Placental epithelial cell (primary cell): ENCODE measurements at places on chromosomes 16 and 17. TPM values are rescaled to one million over a fixed set of nuclear protein-coding genes. Genes with fewer than 3 reads are reported as not detected.

Gene ST6GALNAC1
- 0.79 and 1.3 TPM in 2 replicates for total RNA-seq

Gene KRT36
- not detected in 2 replicates for total RNA-seq

Gene CMTM1
- 2.1 and 6.7 TPM in 2 replicates for total RNA-seq

Gene NT5M
- total RNA-seq, result 1.3 and 2.4 TPM in 2 replicates

Gene HASPIN
- total RNA-seq, result 3.1 and 3.4 TPM in 2 replicates

Gene FAM83G
- total RNA-seq, result 19.2 and 39.8 TPM in 2 replicates

Gene FOXO3B
- 9.0 and 10.6 TPM in 2 replicates for total RNA-seq

Gene PRR15L
- 0.39 TPM in 1 of 2 replicates, not detected in the other for total RNA-seq

Gene HOXB2
- total RNA-seq, result 7.8 and 9.8 TPM in 2 replicates

Gene IL34
- total RNA-seq, result 2.0 TPM in 1 of 2 replicates, not detected in the other

Gene TP53TG3B
- total RNA-seq, result not detected in 2 replicates

Gene KRTAP9-8
- not detected in 2 replicates for total RNA-seq

Gene SMTNL2
- total RNA-seq, result 18.3 and 33.8 TPM in 2 replicates

Gene ARMC5
- total RNA-seq, result 16.5 and 19.6 TPM in 2 replicates

Gene PLD6
- 0.39 and 1.6 TPM in 2 replicates for total RNA-seq

Gene KRT31
- total RNA-seq, result not detected in 2 replicates

Gene HOXB8
- not detected in 2 replicates for total RNA-seq

Gene C16orf74
- 11.8 and 29.0 TPM in 2 replicates for total RNA-seq

Gene CLEC18A
- total RNA-seq, result 0.39 and 0.43 TPM in 2 replicates

Gene DPEP2
- not detected in 2 replicates for total RNA-seq

Gene DNAI2
- total RNA-seq, result not detected in 2 replicates

Gene TP53TG3C
- not detected in 2 replicates for total RNA-seq

Gene BANP
- 28.8 and 44.8 TPM in 2 replicates for total RNA-seq

Gene GAS7
- total RNA-seq, result 0.39 and 0.54 TPM in 2 replicates

Gene LLGL2
- 11.4 and 18.0 TPM in 2 replicates for total RNA-seq

Gene ITGAL
- not detected in 2 replicates for total RNA-seq

Gene KRTAP17-1
- total RNA-seq, result not detected in 2 replicates

Gene CDH11
- 124 and 169 TPM in 2 replicates for total RNA-seq

Gene ABCC6
- total RNA-seq, result 0.79 TPM in 1 of 2 replicates, not detected in the other

Gene KRTAP4-4
- not detected in 2 replicates for total RNA-seq

Gene NME4
- total RNA-seq, result 109 and 129 TPM in 2 replicates

Gene PRAC2
- not detected in 2 replicates for total RNA-seq

Gene CEP295NL
- 2.5 and 2.7 TPM in 2 replicates for total RNA-seq

Gene SOX9
- 0.76 and 1.2 TPM in 2 replicates for total RNA-seq

Gene NPIPA3
- 0.79 TPM in 1 of 2 replicates, not detected in the other for total RNA-seq

Gene DYNLRB2
- 2.0 TPM in 1 of 2 replicates, not detected in the other for total RNA-seq

Gene SALL1
- not detected in 2 replicates for total RNA-seq

Gene SLC12A3
- 0.22 and 1.6 TPM in 2 replicates for total RNA-seq

Gene KRT32
- not detected in 2 replicates for total RNA-seq

Gene NPIPB6
- total RNA-seq, result 3.1 TPM in 1 of 2 replicates, not detected in the other

Gene MRPS34
- total RNA-seq, result 47.1 and 64.6 TPM in 2 replicates

Gene SOX15
- 9.0 and 14.5 TPM in 2 replicates for total RNA-seq

Gene TSNAXIP1
- total RNA-seq, result 0.11 and 1.2 TPM in 2 replicates

Gene DNAH2
- total RNA-seq, result under 0.01 TPM in 1 of 2 replicates, not detected in the other

Gene NHERF1
- total RNA-seq, result 22.0 and 24.5 TPM in 2 replicates

Gene PCYT2
- total RNA-seq, result 22.0 and 51.3 TPM in 2 replicates

Gene TBC1D3B
- total RNA-seq, result 1.2 and 5.9 TPM in 2 replicates

Gene RUNDC3A
- 0.11 TPM in 1 of 2 replicates, not detected in the other for total RNA-seq

Gene MC1R
- 9.3 and 12.2 TPM in 2 replicates for total RNA-seq

Gene P3H4
- 84.6 and 154 TPM in 2 replicates for total RNA-seq

Gene GPR142
- not detected in 2 replicates for total RNA-seq

Gene TNP2
- total RNA-seq, result not detected in 2 replicates

Gene ACSM2A
- total RNA-seq, result not detected in 2 replicates

Gene MARCHF10
- 1.2 and 1.6 TPM in 2 replicates for total RNA-seq

Gene TVP23A
- not detected in 2 replicates for total RNA-seq

Gene CA4
- total RNA-seq, result not detected in 2 replicates

Gene HSF5
- under 0.01 and 0.11 TPM in 2 replicates for total RNA-seq

Gene ARHGAP44
- total RNA-seq, result 1.6 and 2.4 TPM in 2 replicates

Gene DHRS7C
- total RNA-seq, result not detected in 2 replicates
